ENCODE measurements at places on chromosomes 5 and 9.

- no peak for DNase-seq
Measured at GRCh38 chr9:86902991-86903733, 44.1 kb downstream of the GAS1 start.

DNA sequence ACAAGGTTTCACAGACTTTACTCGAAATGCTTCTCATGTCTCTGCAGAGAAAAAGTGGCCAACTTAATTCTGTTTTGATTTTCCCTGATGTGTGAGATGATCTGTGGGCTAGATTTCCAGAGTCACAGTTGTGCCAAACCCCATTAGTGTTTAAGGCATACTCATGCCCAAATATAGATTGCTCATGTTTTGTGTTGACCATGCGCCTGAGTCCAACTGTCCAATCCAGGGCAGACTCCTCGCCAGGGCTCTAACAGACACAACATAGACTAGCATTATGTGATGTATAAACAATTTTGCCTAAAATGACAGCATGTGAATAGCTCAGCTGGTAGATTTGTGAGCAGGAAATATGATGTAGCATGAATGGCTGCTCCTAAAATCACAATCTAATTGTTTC, 128.1 kb downstream of the PRDM6 start:
- no peak for DNase-seq

GRCh38 chr5:16733331-16734006, 116.7 kb upstream of the RETREG1 start:
- DNase-seq, result no peak

- DNase-seq, result no peak
Measured at GRCh38 chr5:135891791-135892190, 3.9 kb downstream of the IL9 start.

DNA sequence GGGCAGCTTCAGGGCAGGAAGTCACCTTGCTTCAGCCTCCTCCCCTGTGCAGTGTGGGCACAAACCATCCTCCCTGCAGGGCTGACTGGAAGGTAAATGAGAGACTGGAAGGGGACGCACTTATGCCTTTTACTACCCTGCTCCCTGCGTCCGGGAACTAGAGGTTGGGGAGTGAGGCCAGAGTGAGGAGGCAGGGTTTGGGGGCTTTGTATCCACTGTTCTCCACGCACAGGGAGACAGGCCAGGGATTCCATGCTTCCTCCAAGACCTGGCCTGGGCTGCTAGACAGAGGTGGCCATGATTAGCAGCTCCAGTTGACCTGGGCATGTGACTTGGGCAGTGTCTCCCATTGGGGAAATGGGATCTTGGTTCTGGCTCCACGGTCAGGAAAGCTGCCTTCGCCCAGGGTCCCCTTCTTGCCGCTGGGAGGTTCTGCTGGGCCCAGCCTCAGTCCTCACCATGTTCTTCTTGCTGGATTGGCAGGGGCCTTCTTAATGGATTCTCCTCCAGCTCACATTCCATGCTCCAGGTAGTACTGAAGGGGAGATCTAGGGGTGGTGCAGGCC, 37.0 kb upstream of the PSD2 start:
- no peak for DNase-seq

DNA sequence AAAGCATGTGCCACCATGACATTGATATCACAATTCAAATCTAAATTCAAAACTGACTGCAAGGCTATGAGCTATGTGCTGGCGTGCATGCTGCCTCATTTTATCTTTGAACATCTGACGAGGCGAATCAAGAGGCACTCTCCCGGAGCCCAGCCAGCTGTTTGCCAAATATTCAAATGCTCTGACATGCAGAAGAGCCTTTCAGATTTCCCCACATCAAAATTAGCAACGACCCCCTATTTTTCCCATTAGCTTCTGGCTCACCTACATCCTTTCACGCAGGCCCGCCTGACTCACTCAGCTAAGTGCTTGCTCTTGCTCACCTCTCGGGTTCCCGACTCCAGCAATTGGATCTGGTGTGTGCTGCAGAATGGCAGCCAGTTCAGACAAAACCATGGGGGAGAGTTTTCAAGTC, 159.0 kb downstream of the NR2F1-AS1 start:
- DNase-seq, result no peak

DNA sequence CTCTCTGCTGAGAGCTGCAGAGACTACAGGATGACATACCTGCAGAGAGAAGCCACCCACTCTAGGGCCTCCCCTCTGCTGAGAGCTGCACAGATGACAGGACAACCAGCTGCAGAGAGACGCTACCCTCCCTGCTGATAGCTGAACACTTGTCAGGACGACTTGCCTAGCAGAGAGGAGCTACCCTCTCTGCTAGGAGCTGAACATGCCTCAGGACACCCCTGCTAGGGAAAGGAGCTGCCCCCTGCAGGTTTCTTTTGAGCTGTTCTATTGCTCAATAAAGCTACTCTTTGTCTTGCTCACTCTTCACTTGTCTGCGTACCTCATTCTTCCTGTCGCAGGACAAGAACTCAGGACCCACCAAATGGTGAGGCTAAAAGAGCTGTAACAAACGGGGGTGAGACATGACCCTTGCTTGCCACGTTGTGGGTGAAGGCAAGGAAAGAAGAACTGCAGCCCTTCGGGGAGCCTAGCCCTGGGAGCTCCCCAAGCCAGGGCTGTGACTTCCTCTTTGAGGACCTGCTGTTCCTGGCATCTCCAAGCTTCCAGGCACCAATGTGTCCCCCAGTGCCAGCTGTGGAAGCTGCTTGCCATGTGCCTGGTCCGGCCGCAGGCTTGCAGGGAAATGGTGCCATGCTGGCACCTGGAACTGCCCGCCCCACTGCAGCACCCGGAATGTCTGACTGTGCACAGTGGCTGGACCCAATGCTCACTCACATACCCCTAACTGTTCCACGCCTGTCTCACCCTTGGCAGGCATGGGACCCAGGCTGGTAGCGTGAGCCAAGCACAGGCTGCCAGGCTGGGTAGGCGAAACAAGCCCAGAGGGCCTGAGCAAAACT, 5.1 kb upstream of the TESK1 start:
- DNase-seq, result no peak

DNA sequence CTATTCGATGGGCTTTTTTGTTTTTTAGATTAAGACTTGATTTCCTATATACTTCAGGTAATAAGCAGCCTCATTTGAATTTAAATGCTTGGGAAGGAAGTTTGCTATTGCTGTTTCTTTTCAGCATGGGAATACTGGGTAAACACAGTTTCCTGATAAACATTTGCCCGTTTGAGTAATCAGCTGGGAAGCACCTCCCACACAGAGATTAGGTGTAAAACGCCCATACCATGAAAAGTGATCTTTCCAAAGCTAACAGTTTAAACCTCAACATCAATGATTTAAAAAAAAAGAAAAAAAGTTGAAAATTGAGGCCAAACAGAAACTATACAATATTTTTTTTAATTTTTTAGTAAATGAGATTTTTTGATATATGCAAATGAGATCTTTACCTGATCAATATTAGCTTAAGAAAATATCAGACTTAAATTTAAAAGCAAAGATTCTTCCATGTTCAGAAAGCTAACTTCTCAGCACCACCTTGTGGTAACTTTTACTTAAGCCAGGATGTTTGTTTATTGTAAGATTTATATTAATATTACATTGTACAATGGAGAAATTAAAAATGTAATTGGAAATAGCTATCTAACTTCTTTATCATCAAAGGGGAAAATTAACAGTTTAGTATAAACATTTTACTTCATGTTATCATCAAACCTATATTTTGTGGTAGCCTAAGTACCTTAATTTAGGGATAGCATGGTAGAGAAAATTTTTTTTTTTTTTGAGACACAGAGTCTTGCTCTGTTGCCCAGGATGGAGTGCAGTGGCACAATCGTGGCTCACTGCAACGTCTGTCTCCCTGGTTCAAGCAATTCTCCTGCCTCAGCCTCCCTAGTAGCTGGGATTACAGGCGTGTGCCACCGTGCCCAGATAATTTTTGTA, 39.8 kb downstream of the F2RL2 start:
- DNase-seq, result no peak

DNA sequence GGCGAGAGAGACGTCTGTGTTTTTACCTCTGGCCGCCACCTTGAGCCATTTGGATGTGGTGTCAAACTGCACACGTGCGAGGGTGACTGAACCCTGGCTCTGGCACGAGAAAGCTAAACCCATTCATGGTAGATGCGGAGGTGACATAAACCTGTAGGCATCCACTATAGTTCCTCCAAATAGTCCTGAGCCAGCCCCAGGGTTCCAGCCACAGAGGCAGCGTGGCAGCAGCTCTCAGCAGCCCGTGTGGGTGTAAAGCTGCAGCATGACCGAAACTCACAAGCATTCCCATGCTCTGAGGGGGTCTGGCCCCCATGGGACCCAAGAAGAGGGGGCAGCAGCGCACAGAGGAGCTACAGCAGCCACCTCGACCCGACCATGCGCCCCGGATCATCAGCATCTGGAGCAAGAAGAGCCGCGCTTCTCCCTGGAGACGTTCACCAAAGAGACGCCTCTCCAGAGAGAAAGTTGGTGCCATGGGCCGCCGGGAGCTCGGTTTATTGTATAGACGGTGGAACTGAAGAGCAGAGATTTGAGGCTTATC, 303.8 kb upstream of the IRX4 start:
- DNase-seq, result no peak

DNA sequence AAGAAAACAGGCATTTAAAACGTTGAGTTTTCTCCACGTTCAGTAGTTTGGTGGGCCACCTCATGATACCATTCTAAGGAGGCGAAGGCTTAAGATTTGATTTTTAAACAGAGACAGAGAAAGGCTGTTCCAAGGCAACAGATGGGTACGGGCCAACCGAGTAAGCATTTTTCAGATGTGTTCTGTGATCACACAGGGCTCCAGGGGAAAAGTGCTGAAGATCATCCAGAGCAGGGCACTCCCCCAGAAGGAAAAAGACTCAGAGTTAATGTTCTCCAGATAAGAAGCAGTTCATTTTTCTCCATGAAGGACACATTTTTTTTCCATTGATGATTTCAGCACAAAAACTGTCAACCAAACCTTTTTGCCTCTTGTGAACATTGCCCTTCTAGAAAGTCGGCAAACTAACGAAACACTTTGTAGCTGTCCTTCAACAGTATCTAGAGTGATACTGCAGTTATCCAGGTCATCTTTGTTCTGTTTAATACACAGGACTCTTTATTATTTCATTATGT, 138.7 kb downstream of the ALDH1A1 start:
- DNase-seq, result no peak

GRCh38 chr5:10662661-10663488, 98.2 kb downstream of the DAP start:
- no peak for DNase-seq

- DNase-seq, result no peak
Measured at GRCh38 chr9:136204838-136205706, at the start of gene LHX3. TSS of gene LHX3 (minus strand) at chr9:136205128. CDS start at chr9:136205012, 116 bp downstream.

GRCh38 chr9:115373710-115374045, 255.7 kb upstream of the TNC start:
- DNase-seq, result no peak

DNA sequence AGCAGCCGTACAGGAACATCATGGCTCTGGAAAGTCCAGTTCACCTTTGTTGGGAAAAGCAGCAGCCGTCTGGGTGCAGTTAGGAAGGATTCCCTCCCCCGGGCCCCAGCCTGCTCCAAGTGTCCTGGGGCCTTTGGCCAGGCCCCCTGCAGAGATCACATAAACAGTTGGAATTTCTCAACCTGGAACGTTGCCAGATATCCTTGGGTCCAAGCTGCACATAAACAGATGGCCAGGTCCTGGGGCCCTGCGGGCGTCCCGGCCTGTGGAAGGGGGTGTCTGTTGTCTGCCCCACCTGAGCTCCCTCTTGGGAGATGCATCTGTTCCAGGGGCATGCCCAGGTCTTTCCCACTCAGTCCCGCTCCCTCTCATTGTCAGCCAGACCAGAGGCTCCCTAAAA, 92.7 kb downstream of the COL5A1 start:
- no peak for DNase-seq

- no peak for DNase-seq
Measured at GRCh38 chr9:80492221-80492620, 920.5 kb downstream of the TLE4 start.

DNA sequence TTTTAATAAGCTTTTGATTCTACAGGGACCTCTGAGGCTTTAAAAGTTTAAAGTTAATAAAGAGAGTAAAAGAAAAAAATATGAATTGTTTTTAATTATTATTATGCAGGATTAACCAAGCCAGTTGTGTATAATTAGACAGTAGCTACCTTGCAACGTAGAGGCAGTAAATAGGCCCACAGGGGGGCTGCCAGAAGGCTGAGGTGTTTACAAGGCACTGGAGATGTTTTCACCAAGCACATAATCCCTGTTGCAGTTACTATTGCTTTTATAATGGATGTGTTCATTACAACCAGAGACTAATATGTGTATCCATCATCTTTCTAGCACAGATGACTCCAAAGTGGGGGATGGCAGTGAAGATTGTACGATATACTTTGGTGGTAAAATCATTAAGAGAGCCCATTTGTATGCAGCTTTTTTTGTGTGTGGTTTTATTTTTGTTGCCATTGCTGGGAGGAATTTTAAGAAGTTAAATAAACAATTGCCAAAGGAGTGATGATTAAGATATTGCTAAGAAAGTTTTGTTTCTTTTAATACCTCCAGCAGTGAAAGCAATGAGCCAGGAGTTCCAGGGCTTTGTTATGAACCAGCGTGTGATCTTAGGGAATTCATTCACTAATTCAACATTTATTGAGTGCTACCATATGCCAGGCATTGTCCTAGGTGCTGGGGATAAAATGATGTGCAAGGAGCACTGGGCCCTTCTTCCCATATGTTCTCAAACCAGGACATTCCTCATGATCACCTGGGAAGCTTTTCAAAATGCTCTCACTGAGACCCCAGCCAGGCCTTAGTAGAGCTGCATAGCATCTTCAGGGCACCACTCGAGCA, 138.7 kb upstream of the EFNA5 start:
- DNase-seq, result no peak

- DNase-seq, result no peak
Measured at GRCh38 chr5:91033370-91033769, 349.7 kb downstream of the ARRDC3 start.

DNA sequence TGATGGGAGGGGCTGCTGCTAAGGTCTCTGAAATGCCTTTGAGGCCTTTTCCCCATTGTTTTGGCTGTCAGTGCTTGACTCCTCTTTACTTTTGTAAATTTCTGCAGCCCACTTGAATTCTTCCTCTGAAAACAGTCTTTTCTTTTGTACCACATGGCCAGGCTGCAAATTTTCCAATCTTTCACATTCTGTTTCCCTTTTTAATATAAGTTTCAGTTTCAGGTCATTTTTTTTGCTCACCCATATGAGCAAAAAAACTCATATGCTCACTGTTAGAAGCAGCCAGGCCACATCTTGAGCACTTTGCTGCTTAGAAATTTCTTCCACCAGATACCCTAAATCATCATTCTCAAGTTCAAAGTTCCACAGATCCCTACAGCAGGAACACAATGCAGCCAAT, 234.6 kb upstream of the ADRA1B start:
- DNase-seq, result no peak

DNA sequence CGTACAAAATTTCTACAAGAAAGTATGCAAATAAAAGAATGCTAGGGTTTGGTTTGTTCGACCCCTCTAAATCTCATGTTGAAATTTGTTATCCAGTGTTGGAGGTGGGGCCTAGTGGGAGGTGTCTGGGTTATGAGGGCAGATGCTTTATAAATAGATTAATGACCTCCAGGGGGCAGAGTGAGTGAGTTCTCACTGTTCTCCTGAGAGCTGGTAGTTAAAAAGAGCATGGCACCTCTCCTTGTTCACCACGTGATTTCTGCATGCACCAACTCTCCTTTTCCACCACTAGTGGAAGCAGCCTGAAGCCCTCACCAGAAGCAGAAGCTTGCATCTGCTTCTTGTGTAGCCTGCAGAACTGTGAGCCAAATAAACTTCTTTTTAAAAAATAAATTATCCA, 50.4 kb upstream of the FAM170A start:
- DNase-seq, result no peak
